Common myeloid progenitor, CD34-positive (primary cell): ENCODE measurements at places on chromosomes 16 and 17.
A peak's percentile ranks its signal among the peaks of the same experiment; 100 is the strongest.

- DNase-seq, result no peak
Measured at GRCh38 chr17:64216000-64216337, 47.1 kb downstream of the TEX2 start.

- DNase-seq, result no peak
Measured at GRCh38 chr16:51950118-51950780, 596.7 kb downstream of the TOX3 start.

GRCh38 chr17:18084256-18084655, 3.5 kb upstream of the DRG2 start:
- no peak for DNase-seq

DNA sequence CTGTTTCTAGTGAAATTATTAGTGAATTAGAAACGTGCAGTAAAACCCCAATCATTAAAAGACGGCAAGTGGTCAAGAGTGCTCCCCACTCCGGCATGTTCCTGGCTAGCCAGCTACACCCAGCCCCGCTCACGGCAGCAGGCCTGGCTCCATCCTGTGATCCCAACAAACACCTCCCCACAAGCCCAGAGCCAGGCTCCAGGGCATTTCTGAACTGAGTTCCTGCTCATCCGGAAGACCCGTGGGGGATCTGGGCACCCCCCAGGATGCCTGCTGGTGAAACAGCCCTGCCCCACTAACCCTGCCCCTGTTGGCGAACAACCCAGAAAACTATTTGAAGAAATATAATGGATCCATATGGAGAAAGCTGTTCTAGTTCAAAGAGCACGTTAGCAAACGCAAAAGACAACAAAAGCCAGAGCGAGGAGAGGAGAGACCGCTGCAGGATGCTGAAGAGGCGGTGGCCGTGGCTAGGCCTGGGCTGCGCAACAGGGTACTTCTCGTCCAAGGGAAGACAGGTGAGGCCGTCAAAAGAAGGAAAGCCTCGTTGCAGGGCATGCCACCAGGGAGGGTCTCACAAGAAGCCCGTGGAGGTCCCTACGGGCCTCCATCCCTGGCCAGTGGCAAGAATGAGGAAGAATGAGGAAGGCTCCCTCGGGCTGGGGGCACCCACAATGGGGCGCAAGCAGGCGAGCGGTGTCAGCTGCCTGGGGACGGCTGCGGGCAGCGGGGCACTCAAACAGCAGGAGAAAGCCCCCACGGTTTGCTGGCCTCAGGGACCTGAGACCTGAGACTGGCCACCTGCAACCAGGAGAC, 19.2 kb downstream of the SLC16A3 start:
- DNase-seq, result no peak

DNA sequence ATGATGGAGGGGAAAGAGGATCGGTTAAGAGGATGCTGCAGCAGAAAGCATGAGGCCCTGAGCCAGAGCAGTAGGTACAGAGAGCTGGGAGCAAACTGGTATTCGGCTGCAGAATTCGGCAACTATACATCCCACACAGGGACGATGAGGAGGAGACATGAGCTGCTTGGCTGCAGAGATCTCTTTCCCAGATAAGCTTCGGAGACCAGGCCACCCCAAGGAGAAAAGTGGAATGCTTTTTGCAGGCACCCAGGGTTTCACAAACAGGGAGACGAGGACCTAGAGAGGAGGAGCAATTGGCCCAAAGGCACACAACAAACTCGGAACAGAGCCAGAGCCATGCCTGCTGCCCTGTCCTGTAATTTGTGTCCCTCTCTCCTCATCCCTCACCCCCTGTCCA, 62.0 kb downstream of the TMEM132E start:
- no peak for DNase-seq

GRCh38 chr17:1146561-1147265, 33.1 kb downstream of the ABR start:
- DNase-seq, result peak; percentile 44

- DNase-seq, result no peak
Measured at GRCh38 chr17:36602030-36602748, 806 bp downstream of the MRM1 start.

DNA sequence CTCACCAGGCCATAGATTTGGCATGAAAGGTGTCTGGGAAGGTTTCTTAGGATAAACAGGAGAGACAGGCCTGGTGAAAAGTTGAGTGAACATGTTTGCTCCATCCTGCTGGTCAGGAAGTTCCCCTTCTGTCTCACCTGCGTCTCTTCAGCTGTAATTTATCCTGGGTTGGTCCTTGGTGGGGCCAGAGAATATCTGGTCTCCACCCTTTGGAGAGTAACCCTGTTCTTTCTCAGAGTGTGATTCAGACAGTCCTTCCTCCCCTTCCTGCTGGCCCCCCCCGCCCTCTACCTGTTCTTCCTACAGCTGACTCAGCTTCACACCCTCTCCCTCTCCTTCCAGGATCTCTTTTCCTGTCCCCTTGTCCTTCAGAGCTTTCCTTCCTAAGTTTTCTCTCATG, 17.1 kb downstream of the MINK1 start:
- DNase-seq, result no peak

DNA sequence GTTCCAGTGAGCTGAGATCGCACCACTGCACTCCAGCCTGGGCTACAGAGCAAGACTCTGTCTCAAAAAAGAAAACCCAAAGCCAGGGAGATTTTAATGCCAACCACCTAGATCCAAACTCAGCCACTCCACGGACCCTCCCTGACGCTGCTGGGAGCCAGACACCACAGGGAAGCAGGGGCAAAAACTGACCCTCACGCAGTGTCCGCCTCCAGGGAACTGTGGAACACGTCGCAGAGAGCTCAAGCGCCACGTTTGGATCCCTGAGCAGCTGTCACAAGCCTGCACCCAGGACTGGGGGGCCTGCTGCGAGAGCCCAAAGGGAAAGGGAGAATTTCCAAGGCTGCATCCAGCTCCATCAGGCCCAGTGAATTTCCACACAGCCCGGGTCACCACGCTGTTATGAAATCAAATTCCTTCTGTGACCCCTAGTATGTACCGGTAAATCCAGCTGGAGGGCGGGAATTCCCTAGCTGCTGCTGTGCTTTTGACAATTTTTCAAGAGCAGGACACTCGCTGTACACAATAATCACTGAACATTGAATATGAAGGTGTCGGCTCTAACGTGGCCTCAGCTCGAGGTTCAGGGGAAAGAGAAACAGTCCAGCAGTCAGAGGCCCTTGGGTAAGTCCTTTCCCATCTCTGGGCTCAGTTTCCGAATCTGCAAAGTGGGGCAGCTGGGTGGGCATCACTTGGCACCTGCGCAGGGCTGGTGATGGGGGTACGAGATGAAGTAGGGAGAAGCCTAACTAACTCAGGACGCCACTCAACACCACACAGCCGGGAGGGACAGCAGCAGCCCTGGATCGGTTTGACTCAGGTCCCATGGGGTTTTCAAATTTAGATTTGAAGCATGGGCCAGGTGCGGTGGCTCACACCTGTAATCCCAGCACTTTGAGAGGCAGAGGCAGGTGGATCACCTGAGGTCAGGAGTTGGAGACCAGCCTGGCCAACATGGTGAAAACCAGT, 8.6 kb downstream of the CARHSP1 start:
- DNase-seq, result no peak

DNA sequence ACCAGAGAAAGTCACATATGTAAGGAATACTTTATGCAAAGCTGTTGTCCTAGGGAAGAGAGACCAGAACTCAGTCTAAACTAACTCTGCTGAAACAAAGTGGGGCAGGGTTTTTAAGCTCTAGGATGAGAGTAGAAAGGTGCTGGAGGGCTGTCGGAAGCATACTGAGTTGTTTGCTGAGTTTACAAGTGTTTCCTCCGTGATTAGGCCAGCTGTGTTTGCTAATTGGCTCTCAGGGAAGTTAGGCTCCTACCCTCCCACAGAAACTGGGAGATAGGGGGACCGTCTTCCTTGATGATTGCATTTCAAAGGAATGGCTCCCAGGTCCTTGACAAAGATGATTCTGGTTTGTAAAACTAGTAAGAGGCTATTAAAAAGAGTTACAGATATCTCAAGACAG, 24.4 kb upstream of the CRYM start:
- DNase-seq, result no peak

DNA sequence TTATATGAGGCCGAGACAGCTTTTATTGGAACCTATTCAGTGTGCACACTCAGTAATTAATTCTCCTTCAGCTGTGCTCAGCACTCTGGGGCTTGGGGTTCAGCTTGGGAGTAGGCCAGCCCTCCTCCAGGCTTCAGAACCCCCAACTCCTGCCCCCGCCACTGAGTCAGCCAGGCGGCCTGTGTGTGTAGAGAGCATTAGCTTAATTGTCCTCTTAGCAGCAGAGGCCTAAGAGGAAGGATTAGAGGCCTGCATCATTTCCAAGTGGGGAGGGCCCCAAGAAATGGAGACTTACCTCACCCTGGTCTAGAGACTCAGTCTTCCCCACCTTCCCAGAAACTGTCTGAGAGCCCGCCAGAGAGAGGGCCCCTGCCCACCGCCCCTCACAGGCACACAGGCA, 772 bp downstream of the PRSS53 start:
- DNase-seq, result no peak

DNA sequence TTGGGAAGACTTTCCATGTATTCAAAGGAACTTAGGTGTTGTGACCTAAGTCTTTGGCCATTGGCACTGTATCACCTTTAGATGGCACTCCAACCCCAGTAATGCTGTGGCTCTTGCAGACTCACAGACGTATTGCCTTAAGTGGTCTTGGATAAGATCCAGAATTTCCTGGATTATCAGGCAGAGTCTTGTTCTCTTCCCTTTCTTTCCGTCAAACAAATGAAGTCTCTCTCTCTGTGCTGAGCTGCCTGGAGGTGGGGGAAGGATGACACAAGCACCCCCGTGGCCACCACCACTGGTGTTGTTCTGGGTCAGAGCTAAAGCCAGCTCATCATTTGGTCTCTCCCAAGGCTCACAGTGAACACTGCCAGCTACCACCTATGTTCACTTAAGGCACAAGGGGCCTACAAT, 789.9 kb upstream of the KIF2B start:
- DNase-seq, result no peak

- DNase-seq, result peak; percentile 48
Measured at GRCh38 chr17:79042421-79043190, 18.6 kb downstream of the C1QTNF1 start.

DNA sequence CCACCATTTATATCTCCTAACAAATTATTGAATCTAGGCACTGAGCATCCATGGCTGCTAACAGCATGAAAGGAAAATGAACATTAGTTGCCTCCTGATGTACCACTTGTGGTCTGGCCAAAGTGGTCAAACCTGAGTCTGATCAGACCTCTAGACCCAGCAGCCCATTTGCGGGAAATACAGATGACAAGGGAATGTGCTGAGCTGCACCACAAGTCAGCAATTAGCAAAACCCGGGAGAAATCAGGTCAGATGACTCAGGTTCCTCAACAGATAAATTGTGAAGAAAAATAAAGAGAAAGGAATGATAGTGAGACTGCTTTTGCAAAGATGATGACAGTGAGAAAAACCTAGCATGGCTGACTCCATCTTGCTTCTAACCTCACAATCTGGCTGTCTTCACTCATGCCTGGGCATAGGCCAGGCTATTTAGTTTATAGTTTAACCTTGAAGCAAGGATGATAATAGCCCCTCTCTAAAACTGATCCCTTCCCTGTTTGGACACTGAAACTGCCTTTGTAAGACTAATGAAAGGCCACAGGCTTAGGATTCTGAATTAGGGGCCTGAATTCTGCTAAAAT, 142.7 kb upstream of the ASIC2 start:
- DNase-seq, result no peak

- no peak for DNase-seq
Measured at GRCh38 chr16:4369007-4369733, 2.5 kb upstream of the VASN start.

DNA sequence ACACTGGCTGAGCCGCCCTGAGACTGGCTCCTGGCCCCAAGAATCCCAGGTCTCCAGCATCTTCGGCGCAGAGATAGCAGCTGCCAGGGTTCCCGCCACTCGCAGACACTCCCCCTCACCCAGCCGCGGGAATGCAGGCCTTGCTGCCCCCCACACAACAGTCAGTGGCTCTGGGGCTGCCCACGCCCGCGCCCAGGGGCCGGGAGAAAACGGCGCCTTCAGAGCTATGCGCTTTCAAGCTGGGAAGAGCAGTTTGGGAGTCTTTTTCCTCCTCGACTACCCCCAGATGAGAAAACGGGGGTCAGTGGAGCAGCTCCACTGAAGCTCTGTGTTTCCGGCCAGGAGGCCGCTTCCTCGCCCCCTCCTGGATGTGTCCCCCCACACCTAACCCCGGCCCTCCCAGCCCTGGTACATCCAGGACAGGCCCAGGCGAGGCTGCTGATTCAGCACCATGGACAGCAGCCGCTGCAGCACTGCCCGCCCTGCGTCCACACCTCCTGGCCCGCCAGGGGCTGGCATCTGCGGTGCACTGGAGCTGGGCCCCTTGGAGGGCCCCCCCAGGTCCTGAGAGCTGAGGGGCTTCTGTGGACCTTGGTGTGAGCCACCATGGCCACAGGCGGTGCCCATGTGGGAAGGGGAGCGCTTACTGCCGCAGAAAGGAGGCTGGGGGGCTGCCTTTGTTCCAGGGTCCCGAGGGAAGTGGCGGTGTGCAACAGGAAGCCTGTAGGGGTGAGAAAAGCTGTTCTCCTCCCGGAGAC, 35.7 kb downstream of the CACNA1H start:
- peak; percentile 70 for DNase-seq

GRCh38 chr16:81123092-81123852, 27.1 kb upstream of the GCSH start:
- no peak for DNase-seq

DNA sequence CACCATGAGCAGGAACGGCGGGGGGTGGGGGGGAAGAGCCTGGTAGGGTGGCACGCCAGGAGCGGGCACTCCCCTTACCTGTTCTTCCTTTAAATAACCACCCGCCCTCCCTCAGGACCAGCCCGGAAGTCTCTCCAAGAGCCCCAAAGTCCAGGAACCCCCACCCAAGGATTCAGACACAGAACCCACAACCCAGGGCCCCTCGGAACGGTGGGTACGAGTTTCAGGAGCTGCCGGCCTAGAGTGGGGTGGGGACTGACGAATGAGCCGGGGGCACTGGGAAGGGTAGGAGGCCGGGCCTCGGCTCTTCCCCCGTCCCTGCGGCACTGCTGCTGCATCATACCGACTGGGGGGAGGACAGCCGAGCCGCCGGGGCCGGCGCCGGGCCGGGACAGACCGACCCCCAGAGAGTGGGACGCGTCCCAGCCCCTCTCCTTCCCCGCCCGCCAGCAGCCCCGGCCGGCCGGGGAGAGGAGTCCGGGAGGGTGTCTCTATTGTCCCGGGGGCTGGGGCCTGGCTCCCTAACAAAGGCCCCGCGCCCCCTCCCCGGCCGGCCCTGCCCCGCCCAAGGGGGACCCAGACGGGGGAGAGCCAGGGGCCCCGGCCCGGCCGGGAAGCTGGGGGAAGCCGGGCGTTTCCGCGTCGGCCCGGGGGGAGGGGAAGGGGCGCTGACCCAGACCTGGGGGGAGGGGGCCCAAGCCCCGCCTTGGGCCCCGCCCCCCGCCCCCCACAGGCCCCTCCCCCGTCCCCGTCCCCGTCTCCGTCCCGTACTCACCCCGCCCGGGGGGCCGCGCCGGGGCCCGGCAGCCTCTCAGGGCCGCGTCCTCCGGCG, 747 bp downstream of the ATXN7L3 start:
- peak; percentile 60 for DNase-seq

DNA sequence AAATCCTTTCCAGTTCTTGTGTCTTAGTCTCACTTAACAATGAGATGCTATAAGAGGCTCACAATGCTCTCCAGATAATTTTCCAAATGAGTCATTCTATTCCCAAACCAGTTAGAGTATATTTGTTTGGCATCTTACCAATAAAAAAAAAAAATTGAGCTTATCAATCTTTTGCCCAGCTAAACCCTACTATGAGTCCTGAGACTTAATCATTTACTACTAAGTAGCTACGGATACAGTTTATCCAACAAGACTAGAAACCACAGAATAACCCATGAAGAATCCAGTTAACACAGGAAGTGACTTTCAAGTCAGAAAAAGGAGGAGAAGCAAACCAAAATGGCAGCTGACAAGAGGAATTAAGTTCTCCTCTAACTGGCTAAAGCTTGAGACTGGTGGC, 330.3 kb upstream of the XYLT1 start:
- no peak for DNase-seq

GRCh38 chr17:30961209-30962188, 9.3 kb upstream of the RNF135 start:
- DNase-seq, result peak; percentile 47
